Stimulated activated CD8-positive, alpha-beta memory T cell treated with anti-CD3 and anti-CD28 coated beads, Interleukin-7, amount 100 ng/mL, for 1 hour (primary cell): ENCODE measurements at places on chromosomes 16 and 17.

GRCh38 chr17:15257796-15258512 lies 7.2 kb downstream of the PMP22 start:
- no peak for DNase-seq

- no peak for DNase-seq
These were observed 266.9 kb downstream of the TOX3 start for GRCh38 chr16:52280086-52280485.

DNA sequence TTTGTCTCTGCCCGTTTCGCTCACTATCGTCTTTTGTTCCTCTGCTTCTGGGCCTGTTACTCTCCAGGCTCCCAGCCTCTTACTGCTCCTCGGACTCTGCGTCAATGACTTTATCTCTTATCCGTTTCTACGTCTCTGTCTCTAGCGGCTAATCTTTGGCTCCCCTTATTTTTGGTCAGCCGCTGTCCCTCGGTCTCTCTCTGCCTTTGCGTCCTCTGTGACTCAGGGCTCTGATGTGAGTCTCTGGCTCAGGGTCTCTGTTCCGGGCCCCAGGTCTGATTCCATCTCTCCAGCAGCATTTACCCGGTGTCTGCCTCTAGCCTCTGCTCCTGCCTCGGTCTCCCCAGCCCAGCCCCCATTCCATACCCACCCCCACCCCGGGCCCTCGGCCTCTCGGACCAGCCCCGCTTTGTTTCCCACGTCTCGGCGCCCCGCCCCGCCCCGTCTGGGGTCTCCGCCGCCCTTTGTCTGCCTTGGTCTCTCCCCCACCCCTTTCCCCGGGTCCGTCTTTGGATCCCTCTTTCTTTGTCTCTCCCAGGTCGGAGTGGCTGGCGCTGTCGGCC lies 547 bp upstream of the ZNF48 start:
- no peak for DNase-seq

- no peak for DNase-seq
These were observed 6.9 kb downstream of the DEXI start for GRCh38 chr16:10935226-10935915.

- DNase-seq: no peak
These were observed 218.1 kb downstream of the XYLT1 start for GRCh38 chr16:17252701-17253100.

GRCh38 chr17:69086641-69087040 lies 25.9 kb upstream of the ABCA9 start:
- DNase-seq: no peak

- no peak for DNase-seq
These were observed 220.1 kb downstream of the FOXL1 start for GRCh38 chr16:86798247-86799041.

GRCh38 chr16:82653550-82654511 lies 27.1 kb downstream of the CDH13 start:
- DNase-seq: no peak

GRCh38 chr17:63497708-63498483 lies 21.0 kb downstream of the ACE start:
- DNase-seq: no peak

GRCh38 chr17:46877466-46877865 lies 26.1 kb downstream of the WNT9B start:
- no peak for DNase-seq

DNA sequence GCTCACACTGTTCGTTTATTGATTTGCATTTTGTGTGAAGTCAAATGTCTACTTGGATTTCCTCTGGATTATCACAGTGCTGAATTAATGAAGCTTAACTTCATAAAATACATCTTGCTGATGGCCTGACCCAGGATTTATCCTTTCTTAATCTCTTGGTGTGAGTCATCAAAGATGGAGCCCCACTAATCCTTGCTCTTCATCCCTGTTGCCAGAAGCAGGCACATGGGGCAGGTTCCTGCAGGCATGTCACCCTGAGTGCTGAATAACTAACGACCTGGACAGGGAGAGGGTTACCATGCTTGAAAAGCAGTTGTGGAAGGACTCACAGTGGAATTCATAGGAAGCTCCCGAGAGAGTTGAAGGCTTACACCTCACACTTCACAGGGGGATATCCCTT lies 56.0 kb upstream of the FA2H start:
- no peak for DNase-seq

- DNase-seq: no peak
These were observed 43.4 kb upstream of the GSE1 start for GRCh38 chr16:85569615-85570212.

GRCh38 chr17:81386646-81387099 lies 8.6 kb upstream of the BAHCC1 start:
- DNase-seq: no peak

GRCh38 chr16:30052671-30053372 lies 12.7 kb upstream of the ALDOA start:
- DNase-seq: peak; percentile 83

DNA sequence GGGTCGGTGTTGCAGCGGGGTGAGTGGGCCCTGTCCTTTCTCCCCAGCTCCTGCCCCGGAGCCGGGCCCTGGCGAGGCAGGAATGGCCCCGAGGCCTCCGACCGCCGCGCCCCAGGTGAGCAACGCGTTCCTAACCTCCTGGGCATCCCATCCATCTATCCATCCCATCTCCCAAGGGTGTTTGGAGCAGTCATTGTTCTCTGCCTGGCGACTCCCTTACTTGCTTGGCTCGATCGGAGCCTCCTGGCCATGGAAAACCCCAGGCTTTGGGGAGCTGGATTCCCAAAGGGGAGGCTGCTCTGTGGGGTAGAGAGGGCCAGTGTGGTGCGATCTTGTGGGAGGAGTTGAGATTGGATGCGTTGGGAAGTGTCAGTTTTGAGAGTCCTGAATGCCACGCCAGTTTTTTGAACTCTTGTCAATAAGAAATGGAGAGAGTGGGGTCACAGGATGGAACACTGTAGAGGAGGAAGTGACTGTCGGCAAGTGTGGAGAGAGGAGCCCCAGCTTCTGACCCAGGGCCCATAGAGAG lies 684 bp downstream of the ZFP90 start:
- DNase-seq: no peak

- no peak for DNase-seq
These were observed 1.6 kb downstream of the ITGA2B start for GRCh38 chr17:44387804-44388203.

DNA sequence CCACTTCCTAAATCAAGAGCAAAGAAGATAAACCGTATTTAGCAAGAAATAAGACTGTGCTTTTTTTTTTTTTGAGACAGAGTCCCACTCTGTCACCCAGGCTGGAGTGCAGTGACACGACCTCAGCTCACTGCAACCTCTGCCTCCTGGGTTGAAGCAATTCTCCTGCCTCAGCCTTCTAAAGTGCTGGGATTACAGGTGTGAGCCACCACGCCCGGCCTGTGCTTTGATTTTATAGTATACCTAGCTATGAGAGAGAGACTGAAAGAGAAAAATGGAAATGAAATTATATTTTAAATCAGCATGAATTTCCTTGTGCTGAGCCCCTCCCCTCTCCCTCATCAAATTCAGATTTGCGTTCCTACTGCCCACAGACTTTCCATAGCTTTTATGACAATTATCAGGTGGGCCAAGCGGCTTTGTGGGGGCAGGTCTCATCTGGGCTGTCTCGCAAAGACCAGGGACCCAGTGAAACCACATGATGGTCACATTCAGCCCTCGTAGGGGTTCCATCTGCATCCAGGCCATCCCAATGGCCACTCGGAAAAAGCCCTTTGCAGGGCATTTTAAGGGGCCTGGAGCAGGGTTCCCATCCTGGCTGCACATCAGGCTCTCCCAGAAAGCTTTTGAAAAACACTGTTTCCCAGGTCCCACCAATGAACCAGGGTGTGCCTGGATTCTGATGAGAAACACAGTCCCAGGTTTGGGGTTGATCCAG lies 8.5 kb downstream of the CACNG1 start:
- no peak for DNase-seq

GRCh38 chr17:22570144-22570845 lies 878.0 kb downstream of the KCNJ18 start:
- DNase-seq: no peak

DNA sequence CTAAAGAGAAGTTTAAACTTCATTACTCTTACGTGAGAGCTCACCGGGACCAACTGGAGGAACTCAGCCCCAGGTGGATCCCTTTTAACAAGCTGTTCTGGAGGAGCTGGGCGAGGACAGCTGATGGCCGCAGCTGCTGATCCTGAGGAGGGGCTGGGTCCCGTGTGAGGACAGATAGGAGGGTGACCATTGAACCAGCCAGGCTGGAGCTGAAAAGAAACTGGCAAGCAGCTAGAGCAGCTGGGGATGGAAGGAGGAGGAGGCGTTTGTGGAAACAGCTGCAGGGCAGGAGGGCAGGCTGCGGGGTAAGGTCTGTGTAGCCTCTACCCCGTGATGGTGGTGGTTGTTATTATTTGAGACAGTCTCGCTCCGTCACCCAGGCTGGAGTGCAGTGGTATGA lies 119.5 kb downstream of the AATF start:
- DNase-seq: no peak

DNA sequence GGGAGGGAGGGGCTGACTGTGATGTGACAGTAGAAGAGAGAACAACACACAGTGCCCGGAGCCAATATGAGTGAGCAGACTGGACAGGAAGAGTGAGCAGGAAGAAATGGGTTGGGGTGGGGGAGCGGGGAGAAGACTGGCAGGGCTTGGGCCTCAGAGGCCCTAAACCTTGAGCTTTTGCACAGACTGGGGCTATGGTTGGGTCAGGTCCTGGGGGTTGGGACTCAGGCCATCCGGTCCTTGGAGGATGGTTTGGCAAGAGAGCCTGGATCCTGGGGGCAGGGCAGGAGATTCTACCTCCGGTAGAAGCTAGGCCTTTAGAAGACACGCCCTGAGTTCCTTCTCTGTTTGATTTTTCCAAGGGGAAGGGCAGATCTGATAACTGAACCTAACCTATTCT lies 1.1 kb downstream of the CAMTA2 start:
- no peak for DNase-seq

- DNase-seq: peak; percentile 39
These were observed 29.1 kb downstream of the AKAP1 start for GRCh38 chr17:57114085-57114673.

- no peak for DNase-seq
These were observed 16.3 kb upstream of the BCAR1 start for GRCh38 chr16:75267631-75268264.

GRCh38 chr16:35196313-35196712 lies 1736.9 kb downstream of the TP53TG3F start:
- no peak for DNase-seq

- no peak for DNase-seq
These were observed 7.6 kb downstream of the PPM1E start for GRCh38 chr17:58763263-58763662.

DNA sequence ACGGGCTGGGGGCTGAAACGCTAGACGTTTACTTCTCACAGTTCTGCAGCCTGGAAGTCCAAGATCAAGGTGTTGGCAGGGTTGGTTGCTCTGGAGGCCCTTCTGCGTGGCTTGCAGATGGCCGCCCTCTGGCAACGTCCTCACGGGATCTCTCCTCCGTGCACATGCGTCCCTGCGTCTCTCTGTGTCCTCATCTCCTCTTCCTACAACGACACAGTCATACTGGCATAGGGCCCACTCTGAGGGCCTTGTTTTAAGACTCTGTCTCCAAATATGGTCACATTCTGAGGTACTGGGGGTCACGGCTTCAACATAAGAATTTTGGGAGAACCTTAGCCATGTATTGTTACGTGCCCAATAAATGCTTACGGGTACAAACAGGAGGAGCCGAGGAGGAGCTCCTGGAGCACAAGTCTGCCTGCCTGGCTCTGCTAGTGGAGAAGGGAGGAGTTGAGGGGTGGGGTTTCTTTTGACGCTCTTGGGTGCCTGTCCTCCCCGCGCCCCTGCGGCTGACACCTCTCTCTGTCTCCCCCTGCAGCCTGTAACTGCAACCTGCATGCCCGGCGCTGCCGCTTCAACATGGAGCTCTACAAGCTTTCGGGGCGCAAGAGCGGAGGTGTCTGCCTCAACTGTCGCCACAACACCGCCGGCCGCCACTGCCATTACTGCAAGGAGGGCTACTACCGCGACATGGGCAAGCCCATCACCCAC lies 141.1 kb downstream of the NTN1 start:
- DNase-seq: no peak

- no peak for DNase-seq
These were observed 134.7 kb downstream of the USP31 start for GRCh38 chr16:23014592-23014991.

GRCh38 chr17:35616536-35616935 lies 29.4 kb downstream of the AP2B1 start:
- DNase-seq: no peak

GRCh38 chr16:50265260-50265659 lies 1.1 kb upstream of the ADCY7 start:
- no peak for DNase-seq

GRCh38 chr16:12833926-12834325 lies 30.2 kb upstream of the CPPED1 start:
- DNase-seq: no peak

DNA sequence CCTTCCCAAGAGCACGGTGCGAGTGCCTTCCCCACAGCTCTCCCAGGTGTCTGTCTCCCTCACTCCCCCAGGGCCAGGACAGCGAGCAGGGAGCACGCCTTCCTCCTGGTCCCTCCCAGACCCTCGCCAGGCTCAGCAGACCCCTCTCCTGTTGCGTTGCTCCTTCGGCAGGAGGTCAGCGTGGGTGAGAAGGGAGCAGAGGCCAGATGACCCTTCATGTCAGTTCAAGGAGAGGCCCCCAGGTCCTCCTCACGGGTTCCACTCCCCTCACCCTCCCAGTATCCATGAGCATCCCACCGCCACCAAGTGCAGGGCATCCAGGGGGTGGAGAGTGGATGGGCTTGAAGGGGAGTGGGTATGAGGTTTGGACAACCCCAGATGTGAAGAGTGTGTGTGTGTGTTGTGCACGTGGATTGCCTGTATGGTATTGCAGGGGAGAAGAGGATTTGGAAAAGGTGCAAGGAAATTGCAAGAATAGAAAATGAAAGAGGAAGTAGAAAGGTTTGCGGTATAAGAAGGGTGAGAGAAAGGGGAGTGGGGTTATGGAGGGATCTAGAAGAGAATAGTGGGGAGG lies 17.7 kb downstream of the SGCA start:
- no peak for DNase-seq
